Stimulated activated CD4-positive, alpha-beta T cell treated with anti-CD3 and anti-CD28 coated beads, Interleukin-12 subunit alpha, Interleukin-12 subunit beta, amount 100 ng/mL, for 24 hours (primary cell): ENCODE measurements at places on chromosomes 5 and 9.

DNA sequence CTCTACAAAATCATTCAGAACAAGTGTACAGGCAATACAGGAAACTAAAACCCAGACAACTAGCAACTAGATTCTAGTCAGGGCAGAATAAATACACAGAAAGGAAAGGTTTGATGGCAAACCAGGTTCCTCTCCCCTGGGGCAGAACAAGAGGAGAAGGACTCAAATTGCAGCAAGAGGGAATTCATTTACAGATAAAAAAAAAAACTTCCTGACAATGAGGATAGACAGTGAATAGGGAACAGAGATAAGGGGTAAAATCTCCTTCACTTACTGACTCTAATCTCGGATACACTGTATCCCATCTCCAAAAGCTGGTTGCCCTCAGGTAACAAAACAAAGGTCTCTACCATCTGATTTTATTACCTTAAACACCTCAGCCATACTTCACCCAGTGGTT is 244.0 kb downstream of the SEC61B start:
- DNase-seq, result no peak

- DNase-seq, result no peak
Observed at GRCh38 chr9:10371824-10372223, 241.0 kb downstream of the PTPRD start.

DNA sequence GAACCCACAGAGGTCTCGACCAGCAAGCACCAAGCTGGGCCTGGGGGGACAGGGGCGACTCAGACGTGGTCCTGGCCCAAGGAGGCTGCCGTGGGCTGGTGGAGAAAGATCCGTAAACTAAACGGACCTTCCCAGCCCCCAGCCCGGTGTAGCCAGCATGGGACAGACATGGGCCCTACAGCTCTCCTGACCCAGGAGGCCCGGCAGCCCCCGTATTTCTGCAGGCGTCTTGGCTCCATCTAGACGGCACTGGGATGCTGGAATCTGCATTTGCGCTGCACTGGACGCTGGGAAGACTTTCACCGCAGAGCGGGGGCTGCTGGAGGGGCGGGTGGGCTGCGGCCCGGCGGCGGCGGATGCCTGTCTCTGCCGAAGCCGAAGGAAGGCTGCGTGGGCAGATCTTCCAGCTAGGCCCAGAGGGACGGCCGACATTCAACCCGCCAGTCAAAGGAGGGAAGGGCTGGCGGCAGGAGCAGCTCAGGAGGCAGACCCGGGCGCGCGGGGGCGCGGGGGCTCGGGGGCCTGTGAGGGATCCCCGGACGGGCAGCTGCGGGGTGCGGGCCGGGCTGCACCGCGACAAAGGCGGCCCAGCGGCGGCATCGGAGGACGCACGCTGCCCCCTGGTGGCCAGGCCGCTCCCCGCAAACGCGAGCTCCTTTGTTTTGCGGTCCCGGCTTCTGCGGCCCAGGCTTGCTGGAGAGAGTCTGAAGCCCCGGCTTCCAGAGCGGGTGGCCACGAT is 266.2 kb downstream of the NSG2 start:
- peak; percentile 61 for DNase-seq

GRCh38 chr5:1003296-1003937 is 5.2 kb upstream of the NKD2 start:
- DNase-seq, result no peak

- DNase-seq, result no peak
Observed at GRCh38 chr5:139394123-139394653, 716 bp downstream of the PROB1 start.

DNA sequence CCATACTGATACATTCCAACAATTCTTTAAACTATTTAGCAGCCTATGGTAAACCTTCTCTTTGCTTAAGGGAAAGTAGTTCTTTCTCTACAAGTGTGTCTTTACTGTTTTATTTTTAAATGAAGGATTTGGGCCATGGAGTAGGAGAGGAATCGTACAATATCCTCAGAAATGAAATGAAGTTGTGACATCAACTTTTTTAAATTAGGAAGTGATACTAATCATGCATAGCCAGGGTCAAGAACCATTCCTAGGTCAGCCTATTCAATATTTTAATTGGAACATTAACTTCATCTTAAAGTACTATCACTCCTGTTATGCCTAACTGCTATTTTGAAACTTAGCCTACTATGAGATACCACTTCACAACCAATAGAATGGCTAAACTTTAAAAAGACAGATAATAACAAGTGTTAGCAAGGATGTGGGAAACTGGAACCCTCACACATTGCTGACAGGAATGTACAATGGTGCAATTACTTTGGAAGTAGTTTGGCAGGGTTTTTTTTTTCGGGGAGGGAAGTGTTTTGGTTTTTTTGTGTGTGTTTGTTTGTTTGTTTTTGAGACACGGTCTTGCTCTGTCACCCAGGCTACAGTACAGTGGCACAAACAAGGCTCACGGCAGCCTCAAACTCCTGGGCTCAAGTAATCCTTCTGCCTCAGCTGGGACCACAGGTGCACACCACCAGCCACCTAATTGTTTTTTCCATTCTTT is 10.7 kb downstream of the AGTPBP1 start:
- no peak for DNase-seq

GRCh38 chr5:149060325-149060724 is 2.5 kb downstream of the SH3TC2 start:
- no peak for DNase-seq

GRCh38 chr5:143311428-143311827 is 92.1 kb downstream of the NR3C1 start:
- DNase-seq, result no peak

DNA sequence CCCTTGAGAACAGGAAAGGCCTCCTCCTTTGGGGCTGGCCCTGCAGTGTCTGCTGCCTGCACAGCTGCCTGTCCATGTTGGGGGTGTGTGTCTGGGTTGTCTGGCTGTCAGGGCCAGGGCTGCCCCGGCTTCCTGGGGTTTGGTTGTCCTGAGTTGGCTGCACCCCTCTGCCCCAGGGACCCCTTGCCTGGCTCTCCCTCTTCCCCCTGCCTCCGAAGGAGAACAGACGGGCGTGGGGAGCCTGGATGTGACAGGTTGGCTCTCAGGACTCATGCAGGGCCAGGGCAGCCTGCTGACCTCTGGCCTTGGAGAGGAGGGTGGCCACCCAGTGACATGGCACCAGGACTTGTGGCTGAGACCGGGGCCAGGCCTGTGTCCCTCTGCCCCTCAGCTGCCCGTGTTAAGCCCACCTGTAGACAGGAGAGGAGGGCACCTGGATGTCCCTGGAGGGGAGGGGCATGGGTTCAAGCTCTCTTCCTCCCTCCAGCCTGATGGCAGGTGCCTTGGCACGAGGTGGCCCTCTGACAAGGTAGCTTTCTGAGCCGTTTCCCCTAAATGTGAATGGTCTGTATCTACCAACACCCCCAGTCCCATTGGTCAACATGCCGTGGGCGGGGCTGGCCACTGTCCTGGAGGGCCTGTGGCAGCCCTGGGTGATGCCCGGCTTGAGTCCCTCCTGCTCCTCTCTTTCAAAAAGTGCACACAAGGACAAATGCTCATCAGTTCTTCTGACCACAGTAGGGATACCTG is 34.9 kb downstream of the WNK2 start:
- DNase-seq, result no peak

DNA sequence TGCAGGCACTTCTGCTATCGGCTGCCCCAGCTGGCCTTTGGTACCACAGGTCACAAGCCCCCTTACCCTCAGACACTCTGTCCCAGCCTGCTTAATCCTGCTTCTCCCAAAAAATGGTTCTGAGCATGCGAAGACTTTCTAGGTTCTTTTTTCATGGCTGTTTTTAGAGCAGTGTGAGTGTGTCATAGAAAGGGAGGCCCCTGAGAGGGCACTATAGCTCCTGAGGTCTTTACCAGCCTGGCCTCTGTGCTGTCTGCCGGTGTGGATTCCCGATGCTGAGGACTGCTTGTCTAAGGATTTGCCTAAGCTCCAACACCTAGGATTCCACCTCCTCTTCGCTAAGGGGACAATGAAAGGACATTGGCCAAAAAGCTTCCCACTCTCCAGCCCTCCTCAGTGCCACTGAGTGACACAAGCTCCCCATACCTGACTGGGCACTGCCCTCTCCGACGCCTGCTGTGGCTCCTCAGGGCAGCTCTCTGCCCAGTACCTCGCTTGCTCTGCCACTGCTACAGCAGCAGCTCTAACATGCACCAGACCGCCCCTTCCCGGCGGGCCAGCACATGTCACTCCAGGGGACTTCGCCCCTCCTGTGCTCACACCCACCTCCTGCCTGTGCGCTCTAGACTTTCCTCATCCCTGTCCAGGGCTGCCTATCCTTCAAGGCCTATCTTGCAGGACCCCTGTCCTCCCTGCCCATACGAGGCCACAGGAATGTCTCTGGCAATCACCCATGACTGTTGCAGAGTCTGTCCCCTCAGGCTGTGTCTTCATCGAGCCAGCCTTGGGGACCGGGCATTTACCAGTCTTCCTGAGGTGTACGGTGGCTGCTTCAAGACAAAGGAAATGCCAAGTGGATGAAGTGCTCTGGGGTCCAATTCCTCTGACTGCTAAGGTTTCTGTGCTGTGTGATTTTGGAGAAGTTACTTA is 21.0 kb downstream of the MACROH2A1 start:
- no peak for DNase-seq

GRCh38 chr9:84851935-84852585 is 182.5 kb downstream of the NTRK2 start:
- DNase-seq, result no peak

DNA sequence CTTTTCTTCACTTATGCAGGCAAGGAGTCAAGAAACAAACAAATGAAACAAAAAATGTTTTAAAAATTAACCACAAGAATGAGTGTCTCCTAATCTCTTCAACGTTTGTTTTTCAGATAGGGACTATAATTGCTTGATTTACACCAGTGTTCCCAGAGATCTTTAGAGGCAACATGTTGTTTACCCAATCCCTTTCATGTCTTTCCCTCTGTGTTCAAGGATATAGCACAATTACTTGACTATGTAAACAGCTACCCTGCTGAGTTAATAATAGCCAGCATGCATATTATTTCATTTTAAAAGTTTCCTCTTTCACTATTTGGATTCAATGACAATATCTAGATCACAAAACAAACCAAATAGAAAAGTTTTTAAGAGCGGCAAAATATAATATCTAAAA is 25.1 kb upstream of the SHISAL2B start:
- no peak for DNase-seq

- DNase-seq, result no peak
Observed at GRCh38 chr9:75891277-75891741, 836 bp downstream of the PCSK5 start.

- no peak for DNase-seq
Observed at GRCh38 chr9:13351778-13352386, 72.4 kb upstream of the MPDZ start.

- DNase-seq, result no peak
Observed at GRCh38 chr5:150507474-150508276, at the start of gene NDST1. NDST1 (plus strand) TSS chr5:150508131; CDS start chr5:150521255, 13,124 bp downstream.

- DNase-seq, result no peak
Observed at GRCh38 chr5:65468633-65469032, 13.1 kb downstream of the ADAMTS6 start.

DNA sequence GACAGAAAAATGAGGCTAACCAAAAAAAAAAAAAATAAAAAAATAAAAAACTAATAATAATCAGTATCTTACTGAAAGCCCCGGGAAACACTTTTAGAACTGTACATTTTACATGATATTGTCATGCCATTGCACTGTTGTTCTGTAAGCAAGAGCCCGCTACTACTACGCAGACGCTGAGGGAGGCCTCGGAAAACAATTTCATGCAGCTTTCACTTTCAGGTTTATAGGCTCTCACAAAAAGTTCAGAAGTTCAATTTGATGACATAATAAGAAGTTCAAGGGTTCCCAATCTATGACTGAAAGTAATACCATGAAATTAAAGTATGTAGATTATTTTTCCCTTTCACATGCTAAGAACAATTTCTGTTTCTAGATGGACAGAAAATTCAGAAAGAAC is 318.3 kb upstream of the ITGA1 start:
- DNase-seq, result no peak
